Activated T-helper 1 cell treated with Interleukin-2 at 50 U/mL for 16 hours (primary cell): ENCODE measurements at places on chromosomes 6 and 20.

DNA sequence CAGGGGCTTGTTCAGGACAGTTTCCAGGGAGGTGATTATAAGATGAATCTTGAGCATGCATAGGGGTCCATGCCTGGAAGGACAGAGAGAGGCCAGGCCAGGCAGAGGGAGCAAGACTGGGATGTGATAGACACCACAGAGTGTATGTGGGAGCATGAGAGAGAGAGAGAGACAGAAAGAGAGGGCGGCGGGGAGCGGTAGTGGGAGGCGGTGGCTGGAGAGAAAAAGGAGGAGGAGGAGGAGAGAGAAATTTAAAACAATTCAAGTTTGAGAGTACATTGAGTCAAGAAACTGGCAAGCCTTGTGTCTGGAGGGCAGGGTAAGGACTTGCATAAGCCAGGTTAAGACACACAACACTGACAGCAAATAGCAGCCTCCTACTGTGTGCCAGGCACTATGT is 162.9 kb upstream of the HDAC2 start:
- no peak for DNase-seq

- DNase-seq, result no peak
These were observed 156.5 kb downstream of the SMOC2 start for GRCh38 chr6:168597471-168597875.

GRCh38 chr6:26156850-26157250 is 69.6 kb downstream of the HFE start:
- DNase-seq, result peak; percentile 30

- DNase-seq, result no peak
These were observed 628.0 kb upstream of the NRSN1 start for GRCh38 chr6:23498013-23498412.

DNA sequence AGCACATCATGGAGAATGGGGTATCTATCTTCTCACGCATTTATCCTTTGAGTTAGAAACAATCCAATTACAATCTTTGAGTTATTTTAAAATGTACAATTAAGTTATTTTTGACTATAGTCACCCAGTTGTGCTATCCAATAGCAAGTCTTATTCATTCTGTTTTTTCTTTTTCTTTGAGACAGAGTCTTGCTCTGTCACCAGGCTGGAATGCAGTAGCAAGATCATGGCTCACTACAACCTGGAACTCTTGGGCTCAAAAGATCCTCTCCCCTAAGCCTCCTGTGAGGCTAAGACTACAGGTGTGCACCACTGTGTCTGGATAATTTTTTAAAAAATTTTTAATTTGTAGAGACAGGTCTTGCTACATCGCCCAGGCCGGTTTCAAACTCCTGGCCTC is 201.5 kb upstream of the ZNF217 start:
- no peak for DNase-seq
